Smooth muscle cell of trachea (primary cell): ENCODE measurements at places on chromosomes 11 and 22. TPM values are rescaled to one million over a fixed set of nuclear protein-coding genes. Genes with fewer than 3 reads are reported as not detected.

Gene LMF2
- 57.9 and 68.3 TPM in 2 replicates for total RNA-seq

Gene RPL3
- 2,152 and 2,558 TPM in 2 replicates for total RNA-seq

Gene DAGLA
- 2.2 and 4.8 TPM in 2 replicates for total RNA-seq

Gene BRSK2
- 0.99 TPM in 1 of 2 replicates, not detected in the other for total RNA-seq

Gene CRYBB3
- not detected in 2 replicates for total RNA-seq

Gene PANX3
- not detected in 2 replicates for total RNA-seq

Gene OR2D2
- total RNA-seq, result 0.29 and 0.50 TPM in 2 replicates

Gene SCN3B
- total RNA-seq, result under 0.01 TPM in 1 of 2 replicates, not detected in the other

Gene GRAP2
- not detected in 2 replicates for total RNA-seq

Gene GAL3ST3
- total RNA-seq, result not detected in 2 replicates

Gene SOX6
- total RNA-seq, result 0.87 and 1.8 TPM in 2 replicates

Gene VSIG10L2
- total RNA-seq, result not detected in 2 replicates

Gene OR4A47
- total RNA-seq, result not detected in 2 replicates

Gene GSTT2B
- total RNA-seq, result 6.3 and 8.1 TPM in 2 replicates

Gene APOA1
- total RNA-seq, result 0.33 TPM in 1 of 2 replicates, not detected in the other

Gene RGL4
- total RNA-seq, result under 0.01 TPM in 1 of 2 replicates, not detected in the other

Gene FGF19
- not detected in 2 replicates for total RNA-seq

Gene SYT7
- total RNA-seq, result 12.1 and 22.7 TPM in 2 replicates
